ENCODE measurements at places on chromosomes 6 and 20. TPM values are rescaled to one million over a fixed set of nuclear protein-coding genes. Genes with fewer than 3 reads are reported as not detected.

NFATC2 gene
- 11.7 TPM for total RNA-seq

GRM1 gene
- 0.04 TPM for total RNA-seq

VEGFA gene
- 33.1 TPM for total RNA-seq

NKX2-4 gene
- total RNA-seq: not detected

FLRT3 gene
- total RNA-seq: 1.6 TPM
